Inflammatory macrophage treated with lipopolysaccharide for 1 hour (primary cell): ENCODE measurements at places on chromosomes 2 and 18.

DNA sequence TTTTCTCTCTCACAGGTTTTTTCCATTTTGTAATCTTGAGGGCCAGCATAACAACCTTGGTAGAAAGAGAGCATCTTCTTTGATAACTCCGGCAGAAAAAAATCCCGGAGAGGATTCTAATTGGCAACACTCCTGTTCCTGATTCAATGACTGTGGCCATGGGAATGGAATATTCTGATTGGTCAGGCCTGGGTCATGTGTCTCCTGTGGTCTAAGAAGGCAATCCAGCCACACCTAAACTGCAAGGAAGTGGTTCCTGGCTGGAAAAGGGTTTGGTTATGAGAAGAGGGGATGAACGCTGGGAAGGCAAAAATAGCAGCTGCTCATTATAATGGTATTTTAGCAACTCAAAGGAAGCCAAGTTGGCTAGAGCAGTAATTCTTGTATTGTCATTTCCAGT, 24.8 kb upstream of the ZNF638 start:
- no peak for DNase-seq

DNA sequence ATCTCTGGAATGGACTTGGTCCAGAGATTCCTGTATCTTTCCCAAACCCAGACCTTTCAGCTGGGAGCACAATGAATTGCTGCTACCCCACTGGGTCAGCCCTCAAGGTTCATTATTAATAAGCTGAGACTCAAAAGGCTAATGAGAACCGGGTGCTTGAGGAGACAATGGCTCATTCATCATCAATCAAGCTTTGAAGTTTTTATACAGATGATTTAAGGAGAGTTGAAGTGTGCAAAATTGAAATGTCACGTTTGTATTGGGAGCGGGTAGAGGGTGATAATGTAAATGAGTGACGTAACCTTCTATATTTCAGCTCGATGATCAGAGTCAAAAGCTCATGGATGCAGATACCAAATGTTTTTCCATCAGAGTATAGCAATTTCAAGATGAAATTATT, 744.9 kb downstream of the ERBB4 start:
- DNase-seq, result no peak

DNA sequence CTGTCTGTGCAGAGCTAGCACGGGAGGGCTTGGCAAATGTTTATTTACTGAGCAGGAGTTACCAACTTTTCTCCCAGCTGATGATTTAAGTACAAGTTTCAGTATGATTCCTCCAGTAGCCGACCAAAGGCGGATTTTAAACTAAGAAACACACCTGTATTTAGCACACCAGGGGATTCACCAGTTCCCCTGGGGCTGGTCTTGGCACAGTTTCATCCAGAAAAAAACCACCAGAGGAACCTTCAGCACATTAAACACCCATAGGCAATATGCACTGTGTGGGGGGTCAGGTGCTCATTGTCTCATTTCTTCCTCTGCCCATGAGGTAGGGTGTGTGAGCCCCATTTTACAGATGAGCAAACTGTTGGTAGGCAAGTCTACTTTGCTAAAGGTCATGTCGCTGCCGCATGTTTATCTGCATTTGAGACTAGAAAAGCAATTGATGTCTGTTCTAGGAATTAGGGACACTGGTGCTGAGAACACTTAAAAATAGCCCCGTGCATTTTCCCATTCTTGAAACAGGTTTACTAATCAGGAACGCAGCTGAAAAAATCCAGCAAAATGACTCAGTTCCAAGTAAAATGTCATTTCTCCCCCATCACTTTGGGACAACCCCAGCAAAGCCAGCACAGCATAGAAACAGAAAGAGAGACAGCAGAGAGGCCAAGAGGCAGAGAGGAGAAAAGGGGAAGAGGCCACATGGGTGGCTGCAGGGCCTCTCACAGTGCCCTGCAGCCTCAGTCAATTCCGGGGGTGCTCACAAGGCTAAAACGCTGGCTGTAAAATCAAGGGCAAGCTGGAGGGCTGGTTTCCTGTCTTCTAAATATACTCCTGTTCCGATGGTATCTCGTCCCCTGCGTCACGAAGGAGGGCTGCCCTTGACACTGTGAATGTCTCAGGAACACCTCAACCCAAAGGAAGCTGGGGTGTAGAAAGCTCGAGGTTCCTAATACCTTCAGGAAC, 166.8 kb upstream of the ID2 start:
- DNase-seq, result peak; percentile 70

DNA sequence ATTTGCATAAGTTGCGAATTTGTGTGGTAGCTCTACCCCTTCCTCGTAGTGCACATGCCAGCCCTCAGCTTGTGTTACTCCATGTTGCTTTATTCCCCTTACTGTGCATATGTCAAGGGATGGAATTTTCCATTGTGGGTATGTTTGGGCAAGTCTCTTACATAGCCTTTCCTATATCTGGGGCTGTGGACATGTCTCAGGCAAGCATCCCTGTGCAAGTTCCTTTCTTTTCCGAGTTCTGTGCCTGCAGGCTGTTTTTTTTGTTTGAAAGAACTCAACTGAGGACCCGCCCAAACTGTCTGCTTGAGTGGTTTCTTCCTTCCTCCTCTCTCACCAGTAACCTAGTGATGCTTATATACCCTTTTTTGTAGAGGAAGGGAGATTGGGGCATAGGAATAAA, 1739.1 kb upstream of the PIK3C3 start:
- no peak for DNase-seq

- no peak for DNase-seq
These were observed 48.0 kb upstream of the TGIF1 start for GRCh38 chr18:3401669-3402620.

DNA sequence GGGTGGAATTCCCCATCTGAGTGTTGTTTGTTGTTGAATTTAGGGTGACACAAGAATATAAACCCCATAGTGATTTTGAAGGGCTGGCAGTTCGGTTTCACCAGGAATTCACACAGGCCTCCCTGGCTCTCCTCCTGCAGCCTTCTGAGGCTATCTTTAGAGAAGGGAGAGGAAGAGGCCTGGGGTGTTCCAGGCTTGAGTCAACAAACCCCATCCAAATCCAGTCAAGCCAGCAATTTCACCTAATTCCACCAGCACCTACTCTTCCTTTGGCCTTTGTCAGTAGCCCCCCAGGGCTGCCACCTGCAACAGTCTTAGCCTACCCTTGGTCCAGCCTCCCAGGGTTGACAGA, 32.0 kb downstream of the MARCHF4 start:
- no peak for DNase-seq

GRCh38 chr2:223884399-223884798, 47.0 kb upstream of the AP1S3 start:
- DNase-seq, result peak; percentile 38

DNA sequence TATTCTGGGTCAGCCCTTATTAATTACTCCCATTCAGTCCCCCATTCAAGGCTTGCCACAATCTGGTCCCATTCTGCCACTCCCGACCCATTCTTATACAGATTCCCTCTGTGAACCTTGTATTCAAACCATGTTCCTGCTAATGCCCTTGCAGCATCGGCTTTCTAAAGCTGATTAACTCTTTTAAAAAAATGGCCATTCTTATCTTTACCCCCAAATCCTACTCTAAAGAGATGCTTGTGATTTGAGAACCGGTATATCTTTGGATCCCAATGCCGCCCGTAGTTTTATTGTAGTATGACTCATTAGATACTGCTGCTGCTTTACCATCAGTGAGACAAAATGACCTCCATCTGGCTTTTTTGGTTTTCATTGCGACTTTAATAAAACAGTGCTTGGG, 72.2 kb downstream of the XRCC5 start:
- DNase-seq, result no peak

DNA sequence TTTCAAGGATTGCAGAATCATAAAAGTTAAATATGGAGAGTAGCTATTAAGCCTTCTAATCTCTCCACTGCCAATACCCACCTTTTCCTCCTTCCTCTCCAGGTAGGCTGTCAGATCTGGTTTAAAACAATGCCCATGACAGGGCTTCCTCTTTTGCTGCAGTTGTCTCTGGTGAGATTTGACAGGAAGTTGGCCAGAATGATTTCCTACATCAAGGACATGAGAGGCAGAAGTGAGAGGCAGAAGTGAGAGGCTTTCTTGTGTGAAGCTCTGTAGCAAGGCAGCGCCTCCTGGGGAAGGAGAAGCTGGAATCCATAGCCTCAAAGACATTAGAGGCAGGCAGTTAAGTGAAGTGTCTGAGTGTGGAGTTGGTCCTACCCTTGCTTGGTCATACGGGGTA, 385.7 kb downstream of the HRH4 start:
- peak; percentile 5 for DNase-seq

- DNase-seq, result peak; percentile 6
These were observed 646 bp downstream of the ALS2 start for GRCh38 chr2:201779901-201780673.

DNA sequence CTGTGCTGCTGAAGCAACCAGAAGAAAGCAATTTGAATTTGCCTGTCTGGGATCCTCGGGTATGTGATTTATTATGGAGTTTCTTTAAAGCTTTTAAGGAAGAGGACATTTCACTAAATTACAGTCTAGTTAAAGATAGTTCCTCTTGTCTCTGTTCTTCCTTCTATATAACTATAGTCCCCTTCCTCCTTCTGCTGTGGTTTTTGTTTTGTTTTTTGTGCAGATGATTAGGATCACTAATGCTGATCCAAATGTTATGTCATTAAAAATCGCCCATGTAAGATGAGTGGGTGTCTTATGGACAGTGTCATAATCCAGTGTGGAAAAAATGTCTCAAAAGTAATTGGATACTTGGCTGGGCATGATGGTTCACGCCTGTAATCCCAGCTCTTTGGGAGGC, 24.7 kb downstream of the PAPOLG start:
- DNase-seq, result peak; percentile 87

DNA sequence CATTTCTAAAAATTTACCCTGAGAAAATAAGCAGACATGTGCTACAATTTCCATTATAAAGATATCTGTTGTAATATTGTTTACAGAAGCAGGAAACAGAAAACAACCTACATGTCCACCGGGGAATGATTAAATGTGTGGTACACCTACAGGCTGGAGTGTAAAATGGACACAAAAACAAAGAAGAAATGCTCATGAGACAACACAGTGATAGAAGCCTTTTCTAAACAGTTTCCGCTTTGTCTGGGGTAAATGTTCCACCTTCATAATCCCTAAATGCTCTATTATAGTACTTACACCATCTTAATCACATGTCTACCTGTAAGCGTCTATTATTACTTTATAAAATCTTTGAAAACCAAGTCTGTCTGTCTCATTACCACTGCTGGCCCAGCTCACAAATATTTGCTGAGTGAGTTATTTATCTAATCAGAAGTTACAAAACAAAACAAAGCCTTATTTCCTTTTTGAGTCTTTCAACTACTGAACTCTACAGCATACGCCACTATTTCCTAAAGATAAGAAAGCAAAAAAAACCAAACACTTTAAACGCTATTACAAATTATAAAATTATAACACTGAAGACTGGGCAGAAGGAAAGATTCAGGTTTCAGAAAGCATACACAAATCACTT, 95.3 kb downstream of the PIGN start:
- no peak for DNase-seq

DNA sequence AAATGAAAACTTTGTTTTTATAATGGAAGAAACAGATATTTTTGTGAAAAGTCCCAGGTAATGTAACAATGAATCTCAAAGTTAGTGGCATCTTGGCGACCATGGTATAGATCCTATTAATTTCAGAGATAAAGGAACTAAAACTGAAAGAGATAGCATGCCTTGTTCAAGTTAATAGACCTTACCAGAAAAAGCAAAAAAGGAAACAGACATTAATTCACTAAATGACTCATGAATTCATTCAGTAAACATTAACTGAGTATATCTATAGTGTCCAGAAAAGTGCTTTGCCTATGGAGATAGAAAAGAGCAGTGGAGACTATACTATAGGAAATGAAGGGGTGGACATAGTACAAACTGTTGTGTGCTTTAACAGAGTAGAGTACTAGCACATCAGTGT, 763.3 kb downstream of the TRIB2 start:
- no peak for DNase-seq

GRCh38 chr2:71742953-71743601, 289.7 kb downstream of the DYSF start:
- no peak for DNase-seq

DNA sequence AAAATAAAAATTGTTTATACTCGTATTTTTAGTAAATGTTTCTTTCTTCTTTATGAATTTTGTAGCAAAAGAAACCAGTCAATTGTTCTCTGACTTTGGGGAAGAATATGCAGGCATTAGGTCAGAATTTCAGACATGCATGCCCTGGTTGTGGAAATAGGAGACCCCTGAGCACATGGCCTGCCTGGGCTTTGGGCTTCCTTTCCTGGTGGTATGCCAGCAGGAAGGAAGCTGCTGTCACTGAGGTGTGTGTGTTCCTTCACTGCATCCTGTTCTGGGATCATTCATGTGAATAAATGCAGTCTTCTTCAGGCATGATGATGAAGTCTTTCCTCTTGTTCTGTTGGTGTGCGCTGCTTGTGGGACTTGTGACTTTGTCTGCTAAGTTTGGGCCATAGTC, 920.2 kb upstream of the VRK2 start:
- DNase-seq, result no peak

DNA sequence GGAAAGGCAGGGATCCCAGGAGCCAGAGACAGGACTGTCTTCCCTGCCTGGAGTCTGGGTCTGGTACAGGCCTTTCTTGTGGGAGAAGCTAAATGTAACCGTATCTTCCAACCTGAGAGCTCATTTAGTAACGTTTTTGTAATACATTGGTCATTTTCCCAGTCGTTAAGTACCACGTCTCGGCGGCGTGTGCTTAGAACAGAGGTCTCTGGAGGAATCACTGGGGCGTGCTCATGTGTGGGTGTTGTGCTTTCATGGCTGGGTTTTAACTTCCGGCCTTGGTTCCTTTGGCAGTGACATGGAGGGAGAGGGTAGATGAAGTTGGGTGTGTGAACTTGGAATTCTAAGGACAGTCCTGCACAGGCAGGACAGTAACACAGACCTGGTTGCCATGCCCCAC, 79.7 kb downstream of the NCK2 start:
- DNase-seq, result no peak

GRCh38 chr2:232835687-232836208, 34.3 kb upstream of the SNORC start:
- DNase-seq, result no peak

DNA sequence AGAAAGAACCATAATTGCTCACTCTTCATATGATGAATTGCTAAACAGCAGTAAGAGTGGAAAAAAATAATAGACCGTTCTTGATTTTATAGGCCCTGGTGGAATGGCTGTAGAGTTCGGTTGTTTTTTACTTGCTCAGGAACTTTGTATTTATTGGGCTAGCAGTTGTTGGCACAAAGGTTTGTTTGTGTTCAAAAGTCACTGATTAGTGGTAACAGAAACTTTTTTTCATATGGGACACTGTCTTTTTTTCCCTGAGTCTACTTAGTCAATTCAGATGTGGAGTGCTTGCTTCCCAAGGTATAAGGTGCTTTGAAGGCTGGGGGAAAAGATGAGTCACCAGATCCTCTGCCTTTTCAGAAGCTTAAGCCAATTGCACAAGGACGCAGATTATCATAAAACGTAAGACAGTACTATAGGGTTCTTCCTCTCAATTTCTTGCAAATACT, 25.8 kb downstream of the PHLPP1 start:
- peak; percentile 7 for DNase-seq

DNA sequence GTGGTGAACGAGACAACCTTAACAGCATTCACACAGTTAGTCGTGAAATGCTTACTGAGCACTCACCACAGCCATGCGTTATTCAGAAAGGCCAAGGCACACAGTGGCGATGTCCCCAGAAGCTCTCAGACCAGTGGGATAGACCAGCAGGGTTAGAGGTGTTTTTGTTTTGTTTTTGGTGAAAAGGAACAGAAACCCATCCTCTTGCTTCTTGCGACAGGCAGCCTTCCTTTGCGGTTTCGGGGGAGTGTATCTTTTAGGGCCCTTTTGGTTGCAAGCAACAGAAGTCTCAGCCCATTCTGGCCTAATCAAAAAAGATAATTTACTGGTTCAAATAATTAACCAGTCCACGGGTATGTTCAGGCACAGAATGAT, 4.7 kb downstream of the GNLY start:
- no peak for DNase-seq
